Activated T-helper 2 cell treated with anti-CD3 and anti-CD28 coated beads, Interferon-gamma antibody, Interleukin-2, Interleukin-4, amounts not matched to agents 10 μg/mL and 5 μg/mL and 100 μg/mL, durations not matched to agents 14 hours and 24 hours and 36 hours (primary cell): ENCODE measurements at places on chromosomes 13 and 19.

- DNase-seq, result no peak
Measured at GRCh38 chr19:5080030-5080654, 111.2 kb downstream of the KDM4B start.

- no peak for DNase-seq
Measured at GRCh38 chr19:33758541-33759013, 38.1 kb upstream of the KCTD15 start.

DNA sequence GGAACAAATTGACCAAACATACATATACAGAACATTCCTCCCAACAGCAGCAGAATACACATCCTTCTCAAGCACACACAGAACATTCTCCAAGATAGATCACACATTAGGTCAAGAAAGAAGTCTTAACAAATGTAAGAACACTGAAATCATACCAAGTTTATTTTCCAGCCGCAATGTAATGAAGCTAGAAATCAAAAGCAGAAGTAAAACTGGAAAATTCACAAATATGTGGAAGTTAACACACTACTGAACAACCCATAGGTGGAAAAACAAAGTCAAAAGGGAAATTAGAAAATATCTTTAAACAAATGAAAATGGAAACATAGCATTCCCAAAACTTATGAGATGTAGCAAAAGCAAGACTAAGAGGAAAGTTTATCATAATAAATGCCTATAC, 692.6 kb downstream of the DIAPH3 start:
- no peak for DNase-seq

- no peak for DNase-seq
Measured at GRCh38 chr13:38535261-38535660, 151.6 kb upstream of the FREM2 start.

- DNase-seq, result no peak
Measured at GRCh38 chr13:34847766-34848165, 94.3 kb upstream of the NBEA start.

- no peak for DNase-seq
Measured at GRCh38 chr19:5220361-5220760, 120.3 kb downstream of the PTPRS start.
